Suprapubic skin (tissue), 4 donors: ENCODE measurements at places on chromosomes 11 and 22.
A peak's percentile ranks its signal among the peaks of the same experiment; 100 is the strongest.

DNA sequence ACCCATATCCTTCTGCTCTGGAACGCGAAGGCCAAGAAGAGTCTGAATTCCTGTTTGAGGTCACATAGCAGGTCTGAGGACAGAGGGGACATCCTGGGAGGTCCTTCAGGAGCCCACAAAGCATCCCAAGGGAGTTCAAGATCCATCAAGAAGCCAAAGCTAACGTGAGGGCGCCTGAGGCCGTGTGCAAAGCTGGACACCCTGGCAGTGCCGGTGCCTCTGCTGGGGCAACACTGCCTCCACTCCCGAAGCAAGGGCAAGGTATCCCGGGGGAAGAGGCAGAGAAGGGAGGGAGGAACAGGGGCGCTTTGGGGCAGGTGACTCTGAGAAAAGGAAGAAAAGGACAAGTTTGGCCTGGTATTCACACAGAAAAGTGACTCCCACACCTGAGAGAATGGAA, 50.3 kb upstream of the CDON start:
- DNase-seq: no peak

GRCh38 chr22:34080433-34080832, 160.2 kb upstream of the LARGE1 start:
- DNase-seq: no peak

DNA sequence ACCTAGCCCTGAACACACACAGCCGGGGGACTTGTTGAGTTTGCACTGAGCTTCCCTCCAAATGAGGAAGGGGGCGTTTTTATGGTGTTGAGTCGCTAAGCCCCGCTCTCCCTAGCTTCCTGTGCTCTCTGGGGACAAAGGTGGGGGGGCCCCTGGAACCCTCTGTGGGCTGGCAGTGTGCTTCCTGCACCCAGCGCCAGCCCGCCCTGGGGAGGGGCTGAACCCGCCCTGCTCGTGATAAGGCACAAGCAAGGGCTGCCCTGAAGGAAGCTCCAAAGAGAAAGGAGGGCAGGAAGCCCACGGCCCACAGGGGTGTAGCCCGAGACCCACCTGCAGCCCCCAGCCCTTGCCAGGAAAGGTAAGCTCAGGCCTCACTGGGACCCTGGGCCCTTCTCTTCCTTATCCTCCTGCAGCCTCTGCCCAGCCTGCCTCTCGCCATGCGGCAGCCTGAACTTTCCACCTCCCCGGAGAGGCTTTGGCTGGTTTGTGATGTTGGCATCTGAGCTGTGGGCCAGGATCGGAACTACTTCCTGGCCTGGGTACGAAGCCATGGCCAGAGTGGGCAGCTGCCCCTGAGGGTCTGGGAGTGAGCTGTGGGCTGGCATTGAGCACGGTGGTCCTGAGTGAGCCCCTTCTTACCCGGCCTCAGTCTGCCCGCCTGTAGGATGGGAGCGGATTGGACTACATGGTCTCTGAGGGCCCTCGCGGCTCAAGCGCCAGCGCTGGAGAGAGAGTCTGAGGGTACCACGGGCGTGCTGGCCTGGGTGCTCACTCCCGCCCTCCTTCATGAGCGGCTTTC, at the start of gene FERMT3:
FERMT3 (plus strand) TSS at position 265 of the 799 bp plus-strand sequence. CDS start 644 bp downstream, outside the sequence.
- peak; percentile 74 for DNase-seq

- no peak for DNase-seq
These were observed 1.7 kb upstream of the EIF4ENIF1 start for GRCh38 chr22:31491218-31491962.

DNA sequence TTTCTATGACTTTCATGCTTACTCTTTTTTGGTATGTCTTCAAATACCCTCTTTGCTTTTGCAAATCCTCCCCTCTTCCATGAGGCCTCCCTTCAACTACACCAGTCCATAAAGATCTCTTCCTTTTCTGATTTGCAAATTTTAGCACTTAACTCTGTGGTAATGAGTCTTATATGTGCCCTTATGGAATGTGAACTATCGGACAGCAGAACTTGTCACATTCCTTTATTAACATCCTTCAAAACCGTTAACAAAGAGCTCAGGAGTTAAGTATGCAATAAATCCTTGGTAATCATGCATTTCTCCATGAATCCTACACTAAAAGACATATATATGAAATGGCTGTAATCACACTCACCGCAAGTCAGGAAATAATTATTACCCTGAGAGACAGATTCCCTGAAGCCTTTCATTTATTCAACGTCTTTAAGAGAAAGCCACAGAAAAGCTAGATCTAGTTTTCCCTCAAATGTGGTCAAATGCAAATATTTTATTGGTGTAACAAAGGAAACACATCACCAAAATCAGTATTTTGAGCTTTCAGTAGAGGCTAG, 7.4 kb downstream of the CLNS1A start:
- no peak for DNase-seq

DNA sequence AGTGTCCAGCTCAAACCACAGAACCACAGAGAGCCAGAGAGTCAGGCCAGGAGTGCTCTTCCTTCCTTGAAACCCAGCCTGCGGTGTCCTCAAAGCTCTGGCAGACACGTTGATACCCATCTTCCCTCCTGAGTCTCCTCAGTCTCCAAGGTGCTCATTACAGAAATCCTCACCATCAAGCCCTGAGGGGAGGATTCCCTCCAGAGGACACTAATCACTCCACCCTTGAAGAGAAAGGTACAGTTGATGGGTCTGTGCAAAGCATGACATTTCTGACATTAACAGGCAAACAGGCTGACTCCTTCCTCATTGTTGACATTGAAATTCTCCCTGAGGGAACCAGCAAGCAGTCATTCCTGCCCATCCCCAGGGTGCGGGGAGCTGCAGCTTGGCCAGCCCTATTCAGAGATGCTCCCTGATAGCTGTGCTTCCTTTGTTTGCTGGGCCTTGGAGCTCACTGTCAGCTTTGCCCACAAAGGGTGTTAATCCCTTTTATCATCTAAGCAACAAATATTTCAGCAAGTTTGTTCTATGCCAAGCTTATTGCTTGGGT, 101.7 kb upstream of the CSNK2A3 start:
- DNase-seq: no peak

DNA sequence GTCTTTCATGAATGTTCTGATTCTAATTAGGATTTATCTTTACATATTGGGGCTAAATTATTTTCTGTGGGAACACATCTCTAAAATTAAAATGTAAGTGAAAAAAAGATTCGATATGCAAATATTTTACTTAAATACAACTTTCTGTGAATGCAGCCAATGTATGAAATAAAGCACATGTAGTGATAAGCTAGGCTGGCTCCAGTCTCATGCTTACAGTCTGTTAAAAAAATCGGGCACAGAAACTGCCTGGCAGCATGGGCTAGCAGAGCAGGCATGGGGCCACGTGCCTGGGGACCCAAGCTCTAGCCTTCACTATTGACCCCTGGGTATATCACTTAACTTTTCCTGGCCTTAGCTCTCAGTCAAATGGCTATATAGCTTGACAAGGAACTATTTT, 46.5 kb downstream of the NELL1 start:
- DNase-seq: no peak

- no peak for DNase-seq
These were observed 206.5 kb upstream of the PDGFD start for GRCh38 chr11:104370478-104370877.

- no peak for DNase-seq
These were observed 140.8 kb downstream of the PKNOX2 start for GRCh38 chr11:125305345-125305744.

- no peak for DNase-seq
These were observed 2.6 kb upstream of the RTL6 start for GRCh38 chr22:44500599-44500998.

GRCh38 chr22:22951035-22951434, 63.4 kb downstream of the IGLL5 start:
- no peak for DNase-seq

DNA sequence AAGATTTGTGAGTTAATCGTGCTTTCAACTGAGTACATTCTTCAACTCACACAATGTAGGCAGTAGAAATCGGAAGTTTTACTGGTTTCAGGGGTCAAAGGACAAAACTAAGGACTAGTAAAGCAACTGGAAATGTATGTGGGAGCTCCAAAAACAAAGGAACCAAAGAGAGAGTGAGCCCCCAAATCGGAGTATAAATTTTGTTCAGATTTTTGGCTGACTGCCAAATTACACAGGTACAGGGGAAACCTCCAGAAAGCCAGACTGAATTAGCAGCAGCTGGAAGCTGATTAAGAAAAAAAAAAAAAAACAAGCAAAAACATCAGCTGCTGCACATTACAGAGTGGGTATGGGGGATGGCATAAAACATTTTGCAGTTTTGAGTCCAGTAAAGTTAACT, 75.2 kb upstream of the GNAZ start:
- no peak for DNase-seq

DNA sequence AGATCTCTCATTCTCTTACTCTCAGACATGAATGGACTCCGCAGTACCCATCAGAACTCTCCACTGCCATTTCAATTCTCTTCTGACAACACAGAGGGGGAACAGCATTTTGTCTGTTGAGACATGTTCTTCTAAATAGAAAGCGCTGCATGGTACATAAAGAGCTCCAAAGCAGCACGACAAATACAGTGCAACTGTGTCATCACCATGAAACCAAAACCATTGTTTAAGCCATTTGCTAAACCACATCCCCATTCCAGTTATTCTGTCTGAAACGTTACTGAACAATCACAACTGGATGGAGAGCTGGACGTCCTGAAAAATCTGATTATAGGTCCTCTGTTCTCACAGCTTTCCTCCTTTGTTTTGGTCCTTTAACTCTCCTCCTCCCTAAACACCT, 17.9 kb upstream of the TENM4 start:
- DNase-seq: no peak

GRCh38 chr11:99934008-99934407, 753.1 kb upstream of the ARHGAP42 start:
- no peak for DNase-seq

- no peak for DNase-seq
These were observed 3.9 kb upstream of the SLC22A8 start for GRCh38 chr11:63019506-63019905.

DNA sequence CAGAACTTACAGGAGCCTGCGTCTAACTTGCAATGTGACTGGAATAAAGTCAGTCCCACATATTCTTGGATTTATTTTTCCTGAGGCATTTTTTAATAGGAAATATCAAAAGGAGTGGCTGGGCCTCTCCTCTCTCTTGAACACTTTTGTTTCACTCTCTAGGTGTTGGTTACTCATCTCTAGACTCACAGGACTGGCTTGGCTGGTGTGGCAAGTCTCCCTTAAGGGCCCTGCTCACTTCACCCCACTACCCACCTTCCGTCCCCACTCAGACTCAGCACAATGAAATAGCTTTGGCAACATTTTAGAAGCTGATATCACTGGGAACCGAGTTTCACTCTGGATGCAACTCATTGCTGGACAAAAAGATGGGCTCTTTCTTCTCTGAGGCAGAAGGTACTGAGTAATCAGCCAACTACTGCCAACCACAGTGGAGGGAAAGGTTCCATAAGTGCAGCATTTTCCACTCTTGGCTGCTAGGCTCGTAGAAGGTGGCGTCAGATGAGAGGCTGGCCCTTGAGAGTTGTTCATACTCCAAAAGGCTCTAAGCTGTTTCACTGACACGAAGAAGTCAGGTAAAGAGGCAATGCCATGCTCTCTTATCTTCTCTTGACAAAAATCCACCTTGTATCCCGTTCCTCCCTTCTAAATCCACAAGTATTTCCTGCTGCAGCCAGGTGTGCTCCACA, 390.6 kb downstream of the SOX6 start:
- DNase-seq: no peak

DNA sequence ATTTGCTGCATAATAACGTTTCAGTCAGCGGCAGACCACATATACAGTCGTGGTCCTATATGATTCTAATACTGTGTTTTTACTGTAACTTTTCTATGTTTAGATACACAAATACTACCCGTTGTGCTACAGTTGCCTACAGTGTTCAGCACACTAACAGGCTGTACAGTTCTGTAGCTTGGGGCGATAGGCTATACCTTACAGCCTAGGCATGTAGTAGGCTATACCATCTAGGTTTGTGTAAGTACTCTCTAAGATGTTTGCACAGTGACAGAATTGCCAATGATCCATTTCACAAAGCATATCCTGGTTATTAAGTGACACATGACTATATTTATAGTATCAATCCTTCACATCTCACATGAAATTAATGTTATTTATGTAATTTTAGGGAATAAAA, 78.2 kb downstream of the YAP1 start:
- no peak for DNase-seq

- DNase-seq: no peak
These were observed 161.8 kb downstream of the KIRREL3 start for GRCh38 chr11:126838779-126839178.

- DNase-seq: no peak
These were observed 102.1 kb upstream of the FAT3 start for GRCh38 chr11:92122561-92122960.
